ENCODE measurements at places on chromosomes 11 and 22.

- DNase-seq = no peak
Measured at GRCh38 chr22:46595545-46595944, 24.6 kb upstream of the GRAMD4 start.

DNA sequence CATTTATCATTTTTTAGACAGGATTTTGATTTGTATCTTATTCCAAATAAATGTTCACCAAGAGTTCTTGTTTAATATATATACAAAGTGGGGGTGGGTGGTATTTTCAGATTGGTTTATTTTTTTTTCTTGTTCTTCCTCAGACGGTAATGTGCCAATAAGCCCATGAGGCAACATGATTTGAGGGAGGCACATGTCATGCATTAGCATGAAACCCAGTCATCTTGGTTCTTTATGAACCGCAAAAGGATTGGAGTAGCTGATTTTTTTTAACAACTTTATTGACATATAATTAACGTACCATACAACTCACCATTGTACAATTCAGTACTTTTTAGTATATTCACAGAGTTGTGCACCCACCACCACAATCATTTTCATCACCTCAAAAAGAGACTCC lies 2.7 kb downstream of the BCL2L13 start:
- DNase-seq = no peak

GRCh38 chr11:16512899-16513241 lies 156.5 kb upstream of the SOX6 start:
- DNase-seq = no peak

DNA sequence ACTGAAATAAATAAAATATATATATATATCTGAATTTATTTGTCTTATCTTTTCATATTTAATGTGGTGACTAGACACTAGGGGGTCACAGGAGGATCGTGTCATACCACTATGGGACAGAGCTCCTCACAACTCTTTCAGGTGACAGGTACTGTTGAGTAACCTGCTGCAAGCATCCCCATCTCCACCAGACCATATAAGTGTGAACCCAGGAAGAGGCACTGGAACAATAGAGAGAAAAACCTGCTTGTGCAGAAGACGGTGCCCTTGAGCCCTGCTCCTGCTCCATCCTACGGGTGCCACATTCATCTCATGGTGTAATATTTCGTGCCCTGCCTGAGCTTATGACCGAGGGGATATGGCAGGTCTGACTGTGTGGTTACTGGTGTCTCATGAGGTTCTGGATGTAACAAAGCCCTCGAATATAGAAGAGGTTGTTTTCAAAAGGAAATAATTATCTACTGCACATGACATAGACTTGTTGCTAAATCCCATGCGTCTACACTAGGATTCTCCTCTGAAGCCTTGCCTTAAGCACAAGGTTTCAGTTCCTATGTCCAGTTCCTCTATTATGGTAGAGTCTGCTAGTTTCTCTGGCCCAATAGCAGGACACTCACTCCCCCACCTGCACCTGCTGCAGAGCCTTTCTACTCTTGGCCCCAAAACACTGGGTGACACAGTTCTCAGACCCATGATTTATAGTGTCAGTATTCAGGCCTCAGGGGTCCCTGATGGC lies 70.4 kb downstream of the GGTLC2 start:
- no peak for DNase-seq

DNA sequence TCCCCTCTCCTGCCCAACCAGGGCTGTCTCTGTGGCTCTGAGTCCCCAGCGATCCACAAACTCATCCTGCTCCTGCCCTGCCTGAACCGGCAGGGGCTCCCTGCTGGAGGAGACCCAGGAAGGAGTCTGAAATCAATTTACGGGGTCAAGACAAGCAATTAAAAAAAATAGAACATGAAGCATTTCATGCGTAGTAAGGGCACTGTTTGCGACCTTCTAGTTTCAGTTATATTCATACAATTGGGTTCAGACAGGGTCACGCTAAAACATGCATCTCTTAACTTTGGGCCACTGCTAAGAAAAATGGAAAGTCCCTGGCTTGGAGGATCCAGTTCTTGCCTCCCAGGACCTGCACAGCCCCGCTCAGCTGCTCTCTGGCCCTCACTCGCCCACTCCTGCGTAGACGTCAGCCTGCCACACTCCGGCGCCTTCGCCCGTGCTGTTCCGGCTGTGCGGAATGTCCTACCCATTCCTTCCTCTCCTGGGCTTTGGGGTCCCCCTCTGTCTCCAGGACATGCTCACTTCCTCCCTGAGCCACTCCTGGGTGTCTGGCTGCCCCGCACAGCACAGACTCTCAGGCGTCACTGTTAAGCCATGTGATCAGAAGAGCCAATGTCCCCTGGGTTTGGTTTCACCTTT lies 12.8 kb downstream of the NFAM1 start:
- DNase-seq = no peak
